ENCODE measurements at places on chromosomes 4 and X.

GRCh38 chr4:152356428-152357034 lies 179.4 kb downstream of the FBXW7 start:
- DNase-seq: no peak

GRCh38 chr4:23630110-23630509 lies 259.7 kb downstream of the PPARGC1A start:
- DNase-seq: no peak

DNA sequence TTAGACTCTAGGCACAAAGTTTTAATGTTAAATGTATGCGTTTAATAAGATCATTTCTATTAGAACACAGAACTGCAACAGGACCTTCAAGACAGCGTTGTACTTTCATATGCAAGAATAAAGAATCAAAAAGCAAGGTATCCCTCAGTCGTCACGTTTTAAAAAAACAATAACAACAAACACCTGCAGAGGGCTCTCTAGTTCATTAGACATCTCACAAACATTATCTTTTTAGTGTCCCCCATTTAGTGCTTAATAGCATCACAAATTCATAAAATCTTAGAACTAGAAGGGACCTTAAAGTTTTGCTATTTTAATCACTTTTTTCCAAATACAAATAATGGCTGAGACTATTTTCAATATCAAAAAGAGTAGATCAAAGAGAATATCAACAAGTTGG lies 236.6 kb downstream of the DCHS2 start:
- no peak for DNase-seq

- no peak for DNase-seq
Observed at GRCh38 chrX:47563801-47564315, 2.9 kb downstream of the ARAF start.

DNA sequence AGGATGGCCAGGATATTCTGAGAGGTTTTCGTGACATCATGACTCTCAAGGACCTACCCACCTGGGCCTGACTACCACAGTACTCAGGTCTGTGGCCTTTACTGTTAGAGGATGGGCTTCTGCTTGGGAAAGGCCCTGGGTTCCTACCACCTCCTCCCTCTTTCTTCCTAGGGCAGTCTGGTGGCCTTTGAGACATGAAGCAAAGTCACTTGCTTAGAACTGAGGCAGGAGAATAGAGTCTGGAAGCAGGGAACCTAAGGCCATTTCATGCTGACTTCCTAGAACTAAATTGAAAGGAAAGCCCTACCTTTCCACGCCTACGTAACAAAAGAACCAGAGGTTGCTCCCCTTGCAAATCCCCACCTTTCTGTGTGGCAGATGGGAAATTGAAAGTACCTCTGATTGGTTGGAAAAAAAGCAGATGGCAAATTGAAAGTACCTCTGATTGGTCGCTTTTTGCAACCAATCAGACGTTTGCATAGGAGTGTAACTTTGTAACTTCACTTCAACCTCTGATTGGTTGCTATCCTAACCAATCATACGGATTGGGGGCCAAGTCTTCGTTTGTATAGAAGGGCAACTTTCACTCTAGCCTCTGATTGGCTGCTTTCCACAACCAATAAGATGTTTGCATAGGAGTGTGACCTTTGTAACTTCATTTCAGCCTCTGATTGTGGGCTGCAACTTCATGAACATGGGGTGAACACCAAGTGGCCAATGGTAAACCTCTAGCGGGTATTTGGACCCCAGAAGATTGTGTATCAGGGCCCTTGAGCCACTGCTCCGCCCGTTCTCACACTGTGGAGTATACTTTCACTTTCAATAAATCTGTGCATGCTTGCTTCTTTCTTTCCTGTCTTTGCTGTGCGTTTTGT lies 9.9 kb upstream of the AKAP14 start:
- no peak for DNase-seq

DNA sequence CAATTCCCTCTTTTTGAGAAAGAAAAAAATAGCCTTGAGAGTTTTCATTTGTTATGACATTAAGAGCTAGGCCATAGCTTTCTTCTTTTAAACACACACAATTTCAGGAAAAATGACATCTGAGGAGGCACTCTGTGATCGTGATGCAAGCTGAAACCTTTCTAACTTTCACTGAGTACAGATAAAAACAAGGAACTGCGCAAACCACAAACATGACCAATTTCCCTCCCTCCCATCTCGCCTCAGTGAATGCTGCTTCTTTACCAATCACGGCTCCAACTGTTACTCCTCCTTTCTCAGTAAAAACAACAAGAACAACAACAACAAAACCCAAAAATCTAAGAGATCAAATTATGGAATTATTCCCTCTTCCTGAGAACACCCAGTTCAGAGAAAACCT lies 626.8 kb downstream of the TLL1 start:
- no peak for DNase-seq

DNA sequence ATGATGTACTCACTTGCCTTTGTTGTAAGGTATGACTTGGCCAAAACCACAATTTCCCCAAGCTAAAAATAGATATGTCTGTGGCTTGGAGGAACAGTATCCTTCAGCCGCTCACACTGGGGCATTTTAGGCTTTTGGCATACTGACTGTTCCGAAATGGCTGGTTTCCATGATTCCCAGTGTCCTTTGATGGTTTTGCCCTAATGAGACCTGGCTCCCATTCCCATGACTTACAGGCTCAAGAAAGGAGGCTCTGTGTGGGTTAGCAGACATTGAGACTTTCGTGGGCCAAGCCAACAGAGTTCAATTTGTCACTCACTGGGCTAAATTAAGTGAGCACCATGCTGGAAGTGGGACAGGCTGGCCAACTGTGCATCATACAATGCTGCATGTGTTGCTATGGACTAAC lies 150.6 kb downstream of the CEP135 start:
- DNase-seq: no peak

GRCh38 chr4:136009258-136009832 lies 1522.9 kb downstream of the PCDH18 start:
- no peak for DNase-seq

- DNase-seq: no peak
Observed at GRCh38 chrX:99613041-99613440, 797.0 kb downstream of the PCDH19 start.

DNA sequence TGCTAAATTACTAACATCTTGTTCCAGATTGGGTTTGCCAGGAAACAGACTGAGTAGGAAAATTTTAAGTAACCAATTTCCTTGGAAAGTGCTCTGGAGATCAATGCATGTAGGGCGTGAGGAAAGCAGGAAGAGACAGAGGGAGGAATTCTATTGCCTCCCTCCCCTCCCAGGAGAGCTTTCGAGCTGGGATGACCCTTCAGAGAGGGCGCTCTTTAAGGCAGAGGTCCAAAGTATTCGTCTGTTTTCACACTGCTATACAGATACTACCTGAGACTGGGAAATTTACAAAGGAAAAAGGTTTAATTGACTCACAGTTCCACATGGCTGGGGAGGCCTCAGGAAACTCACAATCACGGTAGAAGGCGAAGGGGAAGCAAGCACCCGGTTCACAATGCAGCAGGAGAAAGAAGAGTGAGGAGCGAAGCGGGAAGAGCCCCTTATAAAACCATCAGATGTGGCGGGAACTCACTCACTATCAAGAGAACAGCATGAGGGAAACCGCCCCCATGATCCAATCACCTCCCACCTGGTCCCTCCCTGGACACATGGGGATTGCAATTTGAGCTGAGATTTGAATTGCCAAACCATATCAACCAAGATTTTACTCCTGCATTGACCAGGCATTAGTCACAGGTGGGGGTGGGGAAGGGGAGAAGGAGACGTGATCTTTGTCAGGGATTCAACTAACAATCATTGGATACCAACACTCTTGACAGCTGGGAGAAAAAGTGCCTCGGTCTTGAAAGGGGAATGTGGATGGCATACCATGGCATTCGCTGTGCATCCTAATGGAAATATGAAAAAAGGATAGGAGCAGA lies 63.8 kb downstream of the SLITRK2 start:
- no peak for DNase-seq

GRCh38 chrX:19846995-19847790 lies 40.2 kb downstream of the SH3KBP1 start:
- DNase-seq: no peak

DNA sequence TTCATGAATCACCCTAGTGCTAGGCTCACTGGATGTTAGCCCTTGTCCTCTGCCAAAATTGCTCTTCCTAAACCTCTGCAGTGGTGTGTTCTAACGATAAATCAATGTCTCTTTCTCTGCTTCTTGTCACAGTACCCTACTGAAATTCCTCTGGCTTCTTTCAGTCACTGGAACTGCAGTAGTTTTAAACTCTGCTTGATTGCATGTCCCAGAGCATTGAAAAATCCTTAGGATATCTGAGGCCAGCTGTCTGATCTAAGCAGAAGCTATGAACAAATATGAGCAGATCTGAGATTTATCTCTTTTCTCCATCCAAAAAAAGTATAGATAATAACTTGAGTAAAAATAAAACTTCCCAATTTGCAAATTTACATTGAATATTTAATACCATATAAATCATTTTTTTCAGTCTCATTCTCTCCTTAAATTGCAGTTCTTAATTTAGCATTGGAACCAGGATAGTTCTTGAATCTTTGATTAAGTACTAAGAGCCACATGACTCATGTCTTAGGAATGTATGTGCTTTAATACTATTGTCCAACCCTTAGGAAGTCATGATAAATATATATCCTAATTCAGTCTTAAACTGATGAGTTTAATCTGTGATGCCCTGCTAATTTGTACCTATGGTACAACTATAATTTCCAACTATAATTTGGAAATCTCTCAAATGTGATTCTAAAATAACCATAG lies 169.7 kb downstream of the PDHA2 start:
- no peak for DNase-seq

- DNase-seq: no peak
Observed at GRCh38 chrX:31580227-31580626, 508.4 kb upstream of the FTHL17 start.

DNA sequence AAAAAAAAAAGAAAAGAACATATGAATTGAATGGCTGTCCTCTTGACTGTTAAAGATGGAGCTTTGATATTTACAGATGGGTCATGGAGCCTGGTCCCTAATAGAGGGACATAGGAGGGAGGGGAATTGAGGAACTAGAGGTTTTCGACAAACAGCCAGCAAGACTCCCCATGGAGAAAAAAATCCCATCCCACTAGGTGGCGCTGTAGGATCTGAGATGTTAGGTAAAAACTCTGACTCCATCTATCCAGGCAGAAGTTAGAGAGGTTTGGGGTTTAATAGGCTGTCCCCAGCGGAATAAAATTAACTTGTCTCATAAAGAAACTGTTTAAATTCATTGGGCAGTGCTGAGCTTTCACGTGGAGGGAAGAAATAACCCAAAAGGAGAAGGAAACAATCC lies 45.9 kb downstream of the HMGB2 start:
- DNase-seq: peak; percentile 80

DNA sequence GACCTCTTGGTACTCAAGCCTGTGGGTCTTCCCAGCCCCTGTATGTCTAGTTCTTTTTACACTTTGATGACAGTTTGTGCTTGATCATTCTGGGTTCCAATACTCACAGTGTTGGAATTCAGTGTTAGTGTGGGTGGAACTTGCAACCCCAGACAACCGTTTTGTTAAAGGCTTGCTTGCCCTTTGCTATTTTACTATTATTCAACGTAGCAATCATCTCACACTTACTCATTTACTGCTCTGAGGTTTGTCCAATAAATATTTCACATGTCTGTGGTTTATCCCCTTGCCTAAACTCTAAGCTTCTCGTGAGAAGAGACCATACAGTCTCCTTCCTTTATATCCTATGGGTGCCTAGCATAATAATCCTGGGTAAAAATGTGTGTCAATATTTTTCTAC lies 15.3 kb downstream of the CCNG2 start:
- no peak for DNase-seq

Measured in heart right ventricle (tissue), 16 donors.